HepG2 (cell line): ENCODE measurements at places on chromosomes 1 and 21.

DNA sequence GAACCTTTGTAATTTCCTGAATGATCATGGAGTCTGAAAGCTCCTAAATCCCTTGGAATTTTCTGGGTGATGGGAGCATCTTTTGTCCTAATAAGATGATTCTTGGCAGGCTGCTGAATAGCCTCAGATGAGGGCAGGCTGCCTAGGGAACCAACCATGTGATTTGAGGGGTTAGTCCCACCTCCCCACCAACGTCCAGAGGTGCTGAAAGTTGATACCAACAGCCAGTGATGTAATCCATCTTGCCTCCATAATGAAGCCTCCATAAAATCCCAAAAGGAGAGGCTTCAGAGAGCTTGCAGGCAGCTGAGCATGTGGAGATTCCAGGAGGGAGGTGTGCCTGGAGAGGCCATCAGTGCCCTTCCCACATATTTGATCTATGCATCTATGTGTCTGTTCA, 43.7 kb downstream of the GTF2B start:
- DNase-seq = no peak

DNA sequence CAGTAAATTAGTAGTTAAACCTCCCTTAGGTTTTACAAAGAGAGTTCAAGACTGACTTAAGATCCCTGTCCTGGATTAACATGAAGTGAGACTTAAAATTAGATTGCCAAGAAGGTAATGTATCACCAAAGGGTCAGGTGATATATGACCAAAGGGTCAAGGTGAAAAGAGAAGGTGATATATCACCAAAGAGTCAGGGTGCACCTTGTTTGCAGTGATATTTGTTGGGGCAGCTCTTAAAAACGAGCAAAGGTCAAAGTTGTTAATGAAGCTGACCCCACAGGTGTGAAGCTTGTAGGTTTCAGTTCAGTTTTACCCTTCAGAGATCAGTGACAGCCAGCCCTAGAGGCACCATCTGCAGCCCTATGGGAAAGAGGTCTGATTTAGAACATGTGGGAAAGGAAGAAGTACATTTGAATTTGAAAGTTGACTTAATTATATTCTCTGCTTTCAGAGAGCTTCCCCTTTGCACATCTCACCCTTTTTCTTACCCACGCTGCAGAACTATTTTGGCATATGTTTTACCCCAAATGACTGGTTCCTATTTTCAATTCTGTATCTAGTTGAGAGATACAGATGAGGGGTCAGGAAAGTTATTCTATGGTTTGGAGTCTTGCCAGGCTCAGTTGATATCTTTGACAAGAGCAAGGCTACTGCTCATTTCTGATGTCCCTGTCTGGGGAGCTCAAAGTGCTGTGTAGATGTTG, 170.8 kb downstream of the S1PR1 start:
- DNase-seq = no peak

GRCh38 chr1:108505763-108506070, 54.2 kb upstream of the EEIG2 start:
- no peak for DNase-seq

- no peak for DNase-seq
Measured at GRCh38 chr1:46487818-46488218, 1.8 kb upstream of the DMBX1 start.

- no peak for DNase-seq
Measured at GRCh38 chr21:35637431-35637830, 422.9 kb downstream of the SETD4 start.

- peak; percentile 60 for DNase-seq
Measured at GRCh38 chr1:179809506-179810366, 66.6 kb downstream of the FAM163A start.

GRCh38 chr1:197303463-197303862, 35.4 kb downstream of the CRB1 start:
- no peak for DNase-seq

DNA sequence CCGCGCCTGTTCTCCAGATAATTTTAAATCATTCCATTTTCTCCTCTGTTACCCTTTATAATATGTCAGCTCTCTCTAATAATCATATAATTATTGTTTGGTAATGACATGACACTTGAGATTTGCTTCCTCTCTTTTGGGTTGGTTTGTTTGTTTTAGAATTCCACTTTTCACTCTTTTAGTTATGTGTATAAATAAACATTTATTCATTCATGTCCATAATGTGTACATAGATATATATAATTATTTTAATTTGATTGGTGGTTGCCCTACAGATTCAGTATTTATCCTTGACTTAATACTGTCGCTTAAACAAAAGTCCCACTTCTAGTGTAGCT, 93.4 kb upstream of the FMN2 start:
- no peak for DNase-seq

DNA sequence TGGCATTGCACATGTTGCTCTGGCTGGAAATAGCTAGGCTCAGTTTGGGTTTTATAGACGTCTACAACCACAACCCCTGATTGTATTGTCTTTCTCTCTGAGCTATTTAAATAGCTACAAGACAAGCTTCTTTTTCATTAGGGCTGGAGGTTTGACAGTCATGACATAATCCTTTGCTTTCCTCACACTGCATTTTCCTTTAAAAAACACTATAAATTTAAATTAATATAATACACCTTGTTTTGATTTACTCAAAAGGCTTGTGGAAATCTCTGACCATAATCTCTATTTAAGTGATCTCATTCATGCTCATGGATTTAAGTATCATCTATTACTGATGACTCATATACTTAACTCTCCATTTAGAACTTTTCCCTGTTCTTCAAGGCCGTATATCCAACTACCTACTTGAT, 50.4 kb upstream of the PTGFR start:
- DNase-seq = no peak

- peak; percentile 27 for DNase-seq
Measured at GRCh38 chr1:186404454-186405051, 28.9 kb downstream of the ODR4 start.

- no peak for DNase-seq
Measured at GRCh38 chr1:155643230-155643629, 33.2 kb downstream of the MSTO1 start.

GRCh38 chr1:232630894-232631195, 912 bp upstream of the SIPA1L2 start:
- no peak for DNase-seq

GRCh38 chr21:29155933-29156260, 25.5 kb downstream of the MAP3K7CL start:
- DNase-seq = no peak

DNA sequence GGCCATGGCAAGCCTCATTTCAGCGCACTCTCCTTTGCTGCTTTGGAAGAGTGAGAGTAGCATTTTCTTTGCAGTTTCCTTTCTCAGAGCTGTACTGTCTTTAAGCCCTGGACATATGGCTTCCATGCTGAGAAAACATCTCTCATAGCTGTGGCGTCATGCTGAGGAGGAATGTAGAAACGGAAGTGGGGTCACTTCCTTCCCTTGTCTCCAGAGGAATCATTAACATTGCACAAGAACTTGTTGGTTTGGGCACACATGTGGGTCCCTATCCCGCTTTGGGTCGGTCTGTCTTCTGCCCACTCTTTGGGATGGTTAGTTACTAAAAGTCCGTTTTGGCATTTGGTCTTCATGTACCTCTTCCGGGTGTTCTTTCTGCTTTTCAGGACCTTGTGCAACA, 5.6 kb downstream of the MFN2 start:
- DNase-seq = no peak

- DNase-seq = no peak
Measured at GRCh38 chr1:176542352-176542751, 79.4 kb downstream of the PAPPA2 start.

DNA sequence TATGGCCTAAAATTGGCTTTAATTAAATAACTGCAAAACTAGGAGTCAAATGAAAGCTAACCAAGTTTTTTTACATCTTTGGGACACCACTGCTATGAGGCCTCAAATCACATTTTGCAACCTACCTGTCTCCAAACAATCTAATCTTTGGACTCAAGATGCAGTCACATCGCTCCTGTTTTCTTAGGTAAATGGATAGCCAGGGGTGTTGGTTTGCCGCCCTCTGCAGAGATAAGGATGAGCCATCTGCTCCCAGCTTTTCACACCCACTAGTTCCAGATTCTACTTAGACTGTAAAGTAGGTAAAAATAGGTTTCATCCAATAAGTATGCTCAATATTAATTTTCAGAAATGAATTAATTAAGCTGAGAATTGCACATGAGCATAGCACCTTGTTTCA, 456.5 kb downstream of the KIF26B start:
- no peak for DNase-seq

DNA sequence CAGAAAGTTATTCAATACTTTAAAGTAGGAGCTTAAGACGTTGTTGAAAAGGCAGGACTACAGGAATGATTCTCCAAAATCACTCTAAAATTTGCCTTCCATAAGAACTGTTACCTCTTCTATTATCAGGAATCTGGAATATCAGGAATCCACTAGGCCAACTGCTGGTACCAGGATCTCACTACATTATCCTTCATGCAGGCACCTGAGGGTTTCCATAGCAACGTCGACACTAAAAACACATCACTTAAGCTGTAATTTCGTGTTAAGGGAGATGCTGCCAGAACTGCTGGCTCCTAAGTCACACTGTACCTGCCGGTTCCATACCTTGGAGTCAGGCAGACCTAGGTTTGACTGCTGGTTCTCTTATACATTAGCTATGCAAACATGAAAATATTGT, 139.7 kb upstream of the C1orf87 start:
- DNase-seq = no peak

GRCh38 chr1:63698001-63698838, 75.6 kb upstream of the ROR1 start:
- no peak for DNase-seq

DNA sequence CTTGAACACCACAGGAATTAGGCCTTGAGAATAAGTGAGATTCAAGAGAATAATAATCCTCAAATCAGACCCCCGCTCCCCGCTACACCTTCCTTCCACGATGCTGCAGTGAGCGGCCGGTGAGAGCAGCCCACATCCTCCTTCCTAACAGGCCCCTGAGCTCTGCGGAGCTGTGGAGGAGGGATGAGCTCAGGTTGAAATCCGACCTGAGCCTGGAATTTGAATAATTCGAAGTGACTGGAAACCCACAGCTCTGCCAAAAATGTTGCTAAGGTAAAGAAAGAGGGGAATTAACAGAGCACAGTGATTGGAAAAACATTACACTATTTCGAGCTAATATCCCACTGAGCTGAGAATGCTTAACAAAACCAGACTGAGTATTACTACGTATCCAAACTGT, 90.0 kb downstream of the URB2 start:
- no peak for DNase-seq

DNA sequence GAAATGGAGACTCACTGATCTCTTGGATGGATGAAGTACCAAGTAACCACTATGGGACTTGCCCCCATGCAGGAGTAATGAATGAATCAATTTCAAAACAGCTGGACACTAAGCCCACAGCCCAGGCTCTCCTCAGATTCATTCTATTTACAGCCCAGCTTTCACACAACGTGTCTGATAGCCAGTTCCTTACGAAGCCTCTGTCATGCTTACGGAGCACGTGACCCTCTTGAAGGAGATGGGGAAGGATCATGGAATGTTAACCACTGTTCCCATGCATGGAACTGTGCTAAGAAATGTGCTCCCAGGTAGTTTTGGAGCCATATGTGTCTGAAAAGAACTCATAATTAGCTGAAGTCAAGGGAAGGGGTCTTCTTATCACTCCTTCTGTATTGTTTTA, 124.1 kb downstream of the KIF26B start:
- DNase-seq = no peak

DNA sequence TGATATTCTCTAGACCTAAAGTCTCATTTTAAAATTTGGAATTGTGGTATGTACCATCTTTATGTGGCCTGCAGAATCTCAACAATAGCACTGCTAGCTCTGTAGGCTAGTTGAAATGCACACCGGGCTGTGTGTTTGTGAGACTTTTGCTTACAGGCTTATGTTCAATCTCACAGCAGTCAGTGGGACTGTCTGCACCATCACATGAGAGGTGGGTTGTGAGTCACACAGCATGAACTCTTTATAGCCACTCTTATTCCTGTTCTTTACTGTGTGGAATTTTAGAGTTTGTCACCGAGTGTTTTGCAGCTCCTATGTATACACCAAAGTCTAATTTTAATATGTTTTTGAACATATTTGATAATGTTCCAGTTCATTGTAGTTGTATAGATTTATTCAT, 74.6 kb downstream of the RASAL2 start:
- no peak for DNase-seq

- no peak for DNase-seq
Measured at GRCh38 chr21:42051788-42052187, 19.3 kb upstream of the UMODL1 start.

DNA sequence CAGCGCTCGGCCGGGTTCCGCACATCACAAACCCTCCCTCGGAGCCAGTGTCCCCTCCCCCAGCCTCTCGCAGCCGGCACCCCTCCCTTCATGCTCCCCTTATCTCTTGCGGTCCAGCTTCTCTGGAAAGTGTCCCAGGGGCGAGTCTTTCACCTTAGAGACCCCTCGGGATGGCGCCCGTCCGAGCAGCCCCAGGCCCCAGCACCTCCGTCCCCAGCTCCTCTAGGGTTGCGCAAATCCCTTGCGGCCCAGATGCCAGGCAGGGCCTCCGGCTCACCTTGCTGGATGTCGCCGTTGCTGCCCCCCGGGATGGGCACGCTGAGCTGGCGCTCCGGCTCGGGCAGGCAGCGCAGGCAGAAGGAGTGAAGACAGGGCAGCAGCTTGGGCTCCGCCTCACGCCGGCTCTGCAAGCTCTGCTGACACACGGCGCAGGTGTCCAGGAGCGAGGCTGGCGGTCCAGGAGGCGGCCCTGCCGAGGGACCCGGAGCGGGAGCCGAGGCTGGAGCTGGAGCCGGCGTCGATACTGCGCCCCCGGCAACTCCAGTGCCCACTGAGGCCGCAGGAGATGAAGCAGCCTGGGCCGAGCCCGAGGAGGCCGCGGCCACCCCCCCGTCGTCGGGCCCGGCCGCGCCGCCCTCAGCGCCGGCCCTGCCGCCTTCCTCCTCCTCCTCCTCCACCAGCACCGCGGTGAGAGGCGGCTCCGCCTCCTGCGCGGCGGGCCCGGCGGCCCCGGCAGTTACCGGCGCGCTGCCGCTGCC, 550 bp downstream of the TRIM33 start:
- no peak for DNase-seq

GRCh38 chr1:231665101-231665500, 38.5 kb downstream of the DISC1 start:
- DNase-seq = no peak

- no peak for DNase-seq
Measured at GRCh38 chr1:62304975-62305374, 14.3 kb downstream of the KANK4 start.

- DNase-seq = no peak
Measured at GRCh38 chr21:28704746-28705145, 287.9 kb downstream of the LTN1 start.

GRCh38 chr1:62436039-62436465, 797 bp upstream of the USP1 start:
- DNase-seq = no peak

GRCh38 chr1:156584813-156585212, 5.3 kb downstream of the TTC24 start:
- DNase-seq = peak; percentile 28

GRCh38 chr1:192521734-192522133, 53.8 kb upstream of the RGS1 start:
- DNase-seq = no peak

- no peak for DNase-seq
Measured at GRCh38 chr1:37257646-37258045, 216.7 kb upstream of the ZC3H12A start.
